Stimulated activated CD4-positive, alpha-beta T cell treated with anti-CD3 and anti-CD28 coated beads, Interleukin-1b, Interleukin-23, amount 100 ng/mL, for 4 hours (primary cell): ENCODE measurements at places on chromosomes 11 and 22.

GRCh38 chr11:127339376-127339775, 338.8 kb upstream of the KIRREL3 start:
- no peak for DNase-seq

DNA sequence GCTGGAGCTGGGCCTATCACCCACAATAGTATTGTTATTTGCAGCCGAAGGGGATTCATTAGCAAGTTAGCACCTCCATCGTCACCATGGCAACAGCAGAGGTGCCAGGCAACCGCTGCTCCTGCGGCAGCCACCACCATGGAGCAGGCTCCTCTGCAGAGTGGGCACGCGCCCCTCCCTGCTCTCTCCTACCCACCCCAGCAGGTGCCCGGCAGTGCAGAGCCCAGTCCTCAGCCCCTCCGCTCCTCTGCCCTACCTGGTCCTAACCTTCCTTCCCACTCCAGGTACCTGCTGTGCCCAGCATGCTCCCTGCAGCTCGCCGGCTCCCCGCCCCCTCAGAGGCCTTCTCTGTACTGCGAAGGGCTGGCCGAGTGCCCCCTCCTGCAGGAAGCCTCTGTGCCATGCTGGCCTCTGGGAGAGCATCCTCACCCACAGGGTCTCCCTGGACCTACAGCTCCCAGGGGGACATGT, 3.6 kb downstream of the DUSP8 start:
- DNase-seq: no peak

GRCh38 chr11:35323076-35323868, 96.1 kb downstream of the SLC1A2 start:
- DNase-seq: no peak

GRCh38 chr11:660281-660680, 23.2 kb downstream of the DRD4 start:
- DNase-seq: no peak

- no peak for DNase-seq
Observed at GRCh38 chr11:86769219-86769618, 31.1 kb upstream of the PRSS23 start.

DNA sequence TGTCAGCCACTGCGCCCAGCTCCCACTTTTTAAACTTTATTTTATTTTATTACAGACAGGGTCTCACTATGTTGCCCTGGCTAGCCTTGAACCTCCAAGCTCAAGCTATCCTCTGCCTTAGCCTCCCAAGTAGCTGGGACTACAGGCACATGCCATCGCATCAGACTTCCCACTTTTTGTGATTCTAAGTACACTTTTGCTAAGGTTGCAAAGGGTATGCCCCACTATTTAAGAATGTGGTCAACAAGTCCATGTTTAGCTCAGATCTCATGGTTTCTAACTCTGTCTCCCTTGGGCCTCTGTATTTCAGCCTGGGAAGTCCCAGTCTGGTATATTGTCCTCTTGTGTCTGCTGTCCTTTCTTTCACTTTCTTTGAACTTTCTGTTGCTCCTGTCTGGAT, 35.3 kb downstream of the EXPH5 start:
- no peak for DNase-seq
